Stimulated activated CD8-positive, alpha-beta memory T cell treated with anti-CD3 and anti-CD28 coated beads, Interleukin-7, amount 100 ng/mL, for 48 hours (primary cell): ENCODE measurements at places on chromosomes 6 and 20.

DNA sequence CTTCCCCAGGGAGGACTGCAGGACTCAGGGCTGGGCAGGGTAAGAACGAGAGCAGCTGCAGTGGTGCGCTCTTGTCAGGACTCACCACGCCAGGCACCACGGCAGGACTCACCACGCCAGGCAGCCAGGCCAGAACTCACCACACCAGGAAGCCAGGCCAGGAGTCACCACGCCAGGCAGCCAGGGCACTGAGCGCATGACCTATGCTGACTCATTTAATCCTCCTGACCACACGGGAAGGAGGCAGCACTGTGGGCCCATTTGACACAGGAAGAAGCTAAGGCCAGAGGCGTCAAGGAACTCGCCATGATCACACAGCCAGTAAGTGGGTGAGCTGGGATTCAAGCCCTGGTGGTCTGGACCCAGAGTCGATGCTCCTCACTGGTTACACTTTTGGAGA, 189.3 kb downstream of the PREX1 start:
- DNase-seq = no peak

- DNase-seq = no peak
These were observed 39.3 kb downstream of the PTK7 start for GRCh38 chr6:43115365-43115764.

GRCh38 chr20:21166801-21167200, 40.9 kb downstream of the KIZ start:
- DNase-seq = no peak

DNA sequence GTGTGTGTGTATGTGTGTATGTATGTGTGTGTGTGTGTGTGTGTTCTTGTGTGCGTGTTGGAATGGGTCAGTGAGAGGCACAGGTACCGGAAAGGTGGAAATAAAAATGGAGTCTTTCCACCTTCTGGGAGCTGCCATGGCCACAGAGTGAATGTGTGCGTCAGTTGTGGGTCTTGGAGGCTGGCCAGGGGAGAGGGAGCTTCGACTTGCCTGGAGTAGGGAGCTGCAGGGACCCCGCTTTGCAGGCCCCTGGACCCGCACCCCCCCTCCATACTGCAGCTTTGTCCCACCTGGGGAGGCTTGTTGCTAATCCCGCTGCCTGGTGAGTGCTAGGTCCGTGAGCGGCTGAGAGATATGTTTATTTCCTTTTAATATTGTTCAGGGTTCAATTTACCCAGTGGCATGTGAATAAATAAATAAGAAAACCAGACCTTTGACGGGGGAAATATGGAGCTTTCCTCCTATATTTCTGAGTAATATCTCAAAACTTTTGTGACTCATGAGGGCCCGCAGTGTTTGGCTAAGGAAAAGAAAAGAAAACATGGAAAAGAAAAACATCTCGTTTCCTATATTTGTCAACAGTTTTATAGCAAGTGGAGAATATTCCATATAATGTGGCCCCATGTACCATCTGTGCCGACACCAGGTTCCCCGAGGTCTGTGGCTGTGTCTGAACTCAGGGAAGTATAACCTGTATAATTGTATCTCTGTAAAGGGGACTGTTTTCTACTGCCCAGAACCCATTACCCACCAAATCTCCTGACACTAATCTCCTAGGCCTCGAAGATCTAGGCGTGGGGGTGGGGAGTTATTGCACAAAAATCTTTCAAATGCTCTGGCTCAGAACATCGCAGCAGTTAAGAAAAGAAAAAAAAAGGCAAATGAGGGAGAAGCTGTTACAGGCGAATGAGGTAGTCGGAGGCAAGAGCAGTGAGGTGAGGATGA, 24.6 kb upstream of the CCDC167 start:
- no peak for DNase-seq

GRCh38 chr6:146149770-146150169, 120.9 kb downstream of the GRM1 start:
- no peak for DNase-seq

- DNase-seq = no peak
These were observed 17.5 kb downstream of the CPNE5 start for GRCh38 chr6:36821581-36822335.

DNA sequence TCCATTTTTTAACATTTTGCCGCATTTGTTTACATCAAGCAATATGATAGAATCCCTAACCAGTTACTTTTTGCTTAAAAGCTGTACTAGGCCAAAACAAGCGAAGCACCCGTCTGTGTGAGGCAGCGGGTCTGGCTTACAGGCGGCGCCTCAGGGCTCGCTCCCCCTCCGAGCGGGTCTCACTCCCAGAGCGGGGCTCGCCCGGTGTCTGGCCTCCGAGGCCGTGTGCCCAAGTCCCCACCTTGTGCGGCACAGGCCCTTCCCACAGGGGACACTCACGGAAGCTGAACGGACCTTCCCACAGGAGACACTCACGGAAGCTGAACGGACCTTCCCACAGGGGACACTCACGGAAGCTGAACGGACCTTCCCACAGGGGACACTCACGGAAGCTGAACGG, 23.4 kb downstream of the ZBTB46 start:
- no peak for DNase-seq

GRCh38 chr6:142740449-142740848, 204.5 kb downstream of the HIVEP2 start:
- no peak for DNase-seq

GRCh38 chr6:106253731-106254130, 71.8 kb downstream of the ATG5 start:
- DNase-seq = no peak

DNA sequence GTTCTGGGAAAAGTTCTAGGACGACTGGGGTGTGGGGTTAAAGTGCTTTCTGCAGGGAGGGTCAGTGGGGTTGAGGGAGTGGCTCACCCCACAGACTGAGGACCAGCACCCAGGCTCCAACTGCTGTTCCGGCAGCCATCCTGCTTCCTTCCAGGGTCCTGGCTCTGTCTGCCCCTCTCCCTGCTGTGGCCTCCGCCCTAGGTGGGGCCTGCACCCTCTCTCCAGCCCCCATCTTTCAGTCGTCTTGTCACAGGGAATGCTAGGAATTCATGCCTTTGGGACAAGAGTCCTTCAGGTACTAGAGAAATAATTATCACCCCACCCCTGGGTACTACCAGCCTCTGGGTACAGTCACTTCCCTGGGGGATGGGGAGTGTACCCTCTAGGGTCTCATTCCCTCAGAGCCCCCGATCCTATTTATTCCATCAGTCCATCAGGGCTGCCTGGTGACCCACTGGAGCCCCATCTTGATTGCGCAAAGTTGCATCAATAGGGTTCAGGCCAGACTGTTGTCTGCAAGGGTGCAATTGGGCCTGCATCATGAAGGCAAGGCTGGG, at the start of gene AGER:
Gene AGER, minus strand, starts transcription at position 170 of the 557 bp plus-strand sequence. Its CDS starts 31 bp downstream, at position 139.
- DNase-seq = no peak

- DNase-seq = no peak
These were observed 232.5 kb downstream of the SOX4 start for GRCh38 chr6:21826023-21826422.

- no peak for DNase-seq
These were observed 68.6 kb upstream of the FOXP4 start for GRCh38 chr6:41477572-41477971.

GRCh38 chr20:51803148-51803854, 980 bp upstream of the SALL4 start:
- DNase-seq = no peak

GRCh38 chr6:92589996-92590395, 829.4 kb downstream of the EPHA7 start:
- DNase-seq = no peak

DNA sequence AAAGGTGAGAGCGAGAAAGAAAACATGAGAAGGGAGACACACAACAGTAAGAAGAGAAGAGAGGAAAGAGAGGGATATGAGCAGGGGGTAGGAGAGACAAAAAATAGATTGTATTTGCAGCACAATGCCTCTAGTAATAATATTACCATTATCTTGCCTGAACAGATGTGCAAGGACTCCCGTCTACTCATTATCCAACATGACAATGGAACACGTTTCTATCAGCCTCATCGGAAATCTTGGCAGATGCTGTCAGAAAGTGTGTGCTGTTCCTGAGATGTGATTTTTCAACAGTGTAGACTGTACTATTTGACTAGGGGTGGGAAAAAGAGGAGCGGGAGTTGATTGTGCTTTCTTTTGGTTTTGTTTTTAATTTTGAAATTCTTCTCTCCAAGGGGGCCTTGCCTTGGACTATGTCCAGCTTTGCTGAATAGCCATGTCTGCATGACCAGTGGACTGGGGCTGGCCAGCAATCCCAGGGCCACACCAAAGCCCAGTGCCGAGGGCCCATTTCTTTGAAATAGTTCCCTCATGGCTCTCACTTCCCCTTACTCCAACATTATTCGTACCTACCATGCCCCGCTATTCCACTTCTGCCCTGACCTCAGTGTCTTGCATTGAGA, 11.3 kb upstream of the TRAM2 start:
- no peak for DNase-seq

- DNase-seq = peak; percentile 26
These were observed at the start of gene UNC5CL for GRCh38 chr6:41039060-41039998. UNC5CL (minus strand) TSS chr6:41039221; CDS start chr6:41035074, 4,147 bp downstream.

DNA sequence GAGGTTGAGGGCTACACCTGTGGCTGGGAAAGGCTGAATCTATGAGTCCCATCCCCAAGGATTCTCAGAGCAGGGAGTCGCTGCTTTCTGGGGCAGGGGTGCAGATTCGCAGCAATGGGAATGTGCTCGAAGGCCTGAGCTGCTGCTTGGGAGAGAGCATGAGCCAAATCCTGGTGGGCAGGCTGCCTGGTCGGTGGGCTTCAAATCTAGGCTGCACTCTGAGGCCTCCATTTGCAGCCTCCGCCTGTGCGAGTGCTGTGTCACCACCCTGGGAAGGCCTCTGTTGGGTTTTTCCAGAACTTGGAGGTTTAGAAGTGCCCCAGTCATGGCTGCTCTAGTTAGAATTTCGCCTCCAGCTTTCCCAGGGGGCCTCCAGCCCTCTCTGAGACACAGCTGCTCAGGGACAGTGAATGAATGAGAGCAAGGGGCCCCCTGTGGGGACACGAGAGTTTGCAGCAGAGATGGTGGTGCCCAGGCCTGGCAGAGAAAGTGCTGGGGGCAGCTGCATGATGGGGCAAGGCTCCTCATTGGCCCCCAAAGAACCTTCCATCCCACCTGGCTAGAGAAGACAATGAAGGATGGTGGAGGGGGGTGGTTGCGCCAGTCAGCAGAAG, 31.1 kb upstream of the RNF24 start:
- DNase-seq = no peak

GRCh38 chr6:12593771-12594529, 122.6 kb upstream of the PHACTR1 start:
- DNase-seq = no peak

DNA sequence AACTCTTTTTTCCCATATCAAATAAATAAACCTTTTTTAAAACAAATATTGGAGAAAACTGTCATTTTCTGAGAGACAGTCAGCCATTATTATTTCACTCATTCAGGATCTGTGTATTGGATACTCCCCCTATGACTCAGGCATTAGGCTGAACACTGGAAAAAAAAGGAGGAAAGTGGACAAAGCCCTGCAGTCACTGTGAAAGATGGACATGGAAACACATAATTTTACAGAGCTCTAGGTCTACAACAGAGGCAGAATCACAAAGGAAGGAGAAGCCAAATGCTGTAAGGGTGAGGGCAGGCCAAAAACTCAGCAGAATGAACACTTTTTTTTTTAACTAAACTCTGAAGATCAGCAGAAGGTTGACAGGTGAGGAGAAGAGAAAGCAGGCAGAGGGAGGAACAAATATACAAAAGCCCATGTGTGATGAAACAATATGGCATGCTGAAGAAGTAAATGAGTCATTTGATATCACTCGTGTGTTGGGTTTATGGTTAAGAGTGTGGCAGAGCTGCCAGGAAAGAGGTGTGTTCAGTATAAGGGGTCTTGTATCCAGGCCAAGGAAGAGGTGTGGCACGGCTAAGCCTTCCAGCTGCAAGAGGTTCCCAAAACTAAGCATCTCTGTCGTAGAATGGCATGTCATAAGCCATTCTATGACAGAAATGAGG, 39.1 kb downstream of the EPB41L2 start:
- DNase-seq = no peak

GRCh38 chr6:28651161-28651560, 125.5 kb downstream of the GPX5 start:
- no peak for DNase-seq

DNA sequence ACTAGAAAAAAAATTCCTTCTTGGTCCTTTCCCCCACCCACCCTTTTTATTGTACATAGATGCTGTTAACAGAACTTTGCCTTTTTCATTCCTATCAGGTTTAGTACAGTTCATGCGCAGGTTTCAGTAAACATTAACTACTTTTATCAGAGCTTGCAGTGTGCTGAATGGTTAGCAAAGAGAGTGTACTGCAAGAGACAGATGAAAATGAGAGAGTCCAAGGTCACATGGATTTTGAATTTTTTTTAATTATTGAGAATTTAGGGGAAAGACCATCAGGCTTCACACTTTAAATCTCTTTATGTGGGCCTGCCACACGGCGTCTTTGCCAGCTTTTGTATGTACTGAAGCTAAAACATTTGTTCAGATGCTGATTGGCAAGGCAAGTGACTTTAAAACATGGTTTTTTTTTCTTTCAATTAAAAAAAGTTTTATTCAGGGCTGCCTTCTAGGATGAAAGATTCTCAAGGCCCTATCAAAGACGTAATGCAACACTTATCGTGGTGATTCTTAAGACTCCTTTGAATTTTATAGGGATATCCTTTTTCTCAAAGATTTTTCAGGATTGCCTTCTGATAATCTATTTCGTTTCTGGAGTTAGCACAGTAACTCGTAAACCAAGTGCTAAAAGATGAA, 32.2 kb downstream of the RREB1 start:
- no peak for DNase-seq

DNA sequence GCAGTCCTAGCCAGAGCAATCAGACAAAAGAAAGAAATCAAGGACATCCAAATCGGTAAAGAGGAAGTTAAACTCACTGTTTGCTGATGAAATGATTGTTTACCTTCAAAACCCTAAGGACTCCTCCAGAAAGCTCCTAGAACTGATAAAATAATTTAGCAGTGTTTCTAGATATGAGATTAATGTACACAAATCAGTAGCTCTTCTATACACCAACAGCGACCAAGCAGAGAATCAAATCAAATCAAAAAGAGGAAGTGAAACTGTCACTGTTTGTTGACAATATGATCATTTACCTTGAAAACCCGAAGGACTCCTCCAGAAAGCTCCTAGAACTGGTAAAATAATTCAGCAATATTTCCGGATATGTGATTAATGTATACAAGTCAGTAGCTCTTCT, 21.7 kb downstream of the SERPINB9 start:
- no peak for DNase-seq

DNA sequence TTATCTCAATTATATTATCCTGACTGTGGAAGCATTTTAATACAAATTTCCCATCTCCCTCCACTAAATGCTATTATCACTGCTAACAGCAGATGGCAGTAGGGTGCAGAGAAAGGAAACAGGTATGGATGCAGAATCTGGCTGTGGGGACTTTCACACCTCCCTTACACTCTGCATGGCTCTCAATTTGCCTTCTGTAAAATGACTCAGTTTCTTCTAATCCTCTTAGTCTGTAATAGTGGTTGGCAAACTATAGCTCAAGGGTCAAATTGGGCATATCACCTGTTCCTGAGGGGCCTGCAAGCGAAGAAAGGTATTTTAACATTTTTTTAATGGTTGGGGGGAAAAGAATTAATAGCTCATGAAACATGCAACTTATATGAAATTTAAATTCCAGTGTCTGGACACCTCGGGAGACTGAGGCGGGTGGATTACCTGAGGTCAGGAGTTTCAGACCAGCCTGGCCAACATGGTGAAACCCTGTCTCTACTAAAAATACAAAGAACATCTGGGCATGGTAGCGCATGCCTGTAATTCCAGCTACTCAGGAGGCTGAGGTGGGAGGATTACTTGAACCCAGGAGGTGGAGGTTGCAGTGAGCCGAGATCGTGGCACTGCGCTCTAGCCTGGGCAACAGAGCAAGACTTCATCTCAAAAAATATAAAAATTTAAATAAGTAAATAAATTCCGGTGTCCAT, 83.5 kb downstream of the ZMYND8 start:
- peak; percentile 29 for DNase-seq
